ENCODE measurements at places on chromosomes 7 and 10.

GRCh38 chr7:33762911-33763306 is 142.4 kb upstream of the BMPER start:
- DNase-seq = no peak

DNA sequence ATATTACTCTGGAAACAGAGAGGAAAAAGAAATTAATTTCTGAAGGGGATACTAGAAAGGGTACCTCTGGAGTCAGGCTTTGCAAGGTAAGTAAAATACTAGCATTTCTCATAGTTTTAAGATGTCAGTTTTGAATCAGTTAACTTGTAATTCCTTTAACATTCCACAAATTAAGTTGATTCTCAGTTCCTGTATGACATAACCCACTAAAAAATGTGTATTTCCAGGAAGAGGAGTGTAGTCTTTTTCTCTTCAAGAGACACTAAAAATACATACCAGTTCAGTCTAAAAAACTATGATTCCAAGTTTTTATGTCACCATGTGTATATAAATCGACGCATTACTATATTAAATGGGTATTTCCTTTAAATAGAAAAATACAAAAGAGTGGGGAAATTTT is 113.2 kb downstream of the CDK6 start:
- DNase-seq = no peak

GRCh38 chr7:157165987-157166386 is 27.3 kb downstream of the UBE3C start:
- DNase-seq = no peak

DNA sequence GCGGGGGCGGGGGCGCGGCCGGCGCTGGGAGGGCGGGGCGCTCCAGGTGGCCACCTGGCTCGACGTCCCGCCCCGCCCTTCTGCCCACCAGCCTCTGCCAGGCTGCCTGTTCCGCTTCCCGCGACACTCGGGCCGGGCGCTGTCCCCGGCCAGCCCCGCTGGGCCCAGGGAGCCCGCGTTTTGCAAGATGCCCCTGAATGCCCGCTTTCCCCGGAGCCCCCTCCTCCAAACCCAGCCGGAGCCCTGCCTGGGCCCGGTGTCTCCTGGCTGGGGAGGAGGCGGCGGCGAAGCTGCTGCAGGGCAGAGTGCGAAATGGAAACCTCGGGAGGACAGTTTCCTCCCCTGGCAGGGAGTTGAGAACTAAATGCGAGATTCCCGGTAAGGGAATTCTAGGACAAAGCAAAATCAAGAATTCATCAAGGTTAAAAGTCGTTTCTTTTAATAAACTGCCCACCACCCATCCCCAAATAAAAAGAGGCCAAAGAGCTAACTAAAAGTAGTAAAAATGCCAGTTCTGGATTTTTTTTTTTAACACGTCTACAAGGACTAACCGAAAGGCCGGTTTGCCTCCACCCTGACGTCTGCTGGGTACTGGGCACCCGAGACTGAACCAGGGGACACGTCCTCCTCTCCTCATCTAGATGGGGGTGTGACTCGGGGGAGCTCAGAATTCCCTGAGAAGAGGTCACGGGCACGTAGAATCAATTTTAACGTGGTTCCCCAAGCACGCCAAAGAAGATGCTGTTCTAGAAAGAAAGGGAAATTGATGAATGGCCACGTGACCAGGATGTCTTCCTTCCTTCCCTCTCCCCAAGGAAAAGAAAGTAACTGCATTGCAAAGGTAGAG is 200.4 kb upstream of the NFE2L3 start:
- DNase-seq = no peak

DNA sequence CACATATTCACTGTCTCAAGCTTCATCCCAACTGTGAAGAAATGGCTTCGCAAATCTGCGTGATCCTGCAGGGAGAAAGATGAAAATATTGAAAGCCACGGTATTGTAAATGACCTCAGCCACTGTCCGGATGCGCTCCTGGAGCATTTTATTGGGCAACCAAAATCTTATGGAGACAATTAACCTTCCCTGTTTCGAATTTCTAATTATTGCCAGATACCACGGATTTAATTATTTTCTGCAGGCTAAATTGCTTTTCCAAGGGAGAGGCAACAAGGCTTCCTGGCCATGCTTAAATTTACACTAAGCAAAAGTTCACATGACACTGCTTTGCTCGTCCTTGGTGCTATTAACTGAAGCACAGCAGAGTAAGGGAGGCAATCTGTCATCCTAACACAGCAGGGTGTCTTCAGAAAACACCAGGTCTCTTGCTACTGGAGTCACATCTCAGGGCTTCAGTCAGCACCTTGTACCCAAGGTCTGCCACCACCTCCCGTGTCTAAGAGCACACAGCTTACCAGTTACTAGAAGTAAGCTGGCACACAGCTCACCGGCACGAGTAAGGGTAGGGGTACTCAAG is 162.2 kb downstream of the SFMBT2 start:
- no peak for DNase-seq
